Fibroblast of mammary gland (primary cell): ENCODE measurements at places on chromosomes 16 and 17.

DNA sequence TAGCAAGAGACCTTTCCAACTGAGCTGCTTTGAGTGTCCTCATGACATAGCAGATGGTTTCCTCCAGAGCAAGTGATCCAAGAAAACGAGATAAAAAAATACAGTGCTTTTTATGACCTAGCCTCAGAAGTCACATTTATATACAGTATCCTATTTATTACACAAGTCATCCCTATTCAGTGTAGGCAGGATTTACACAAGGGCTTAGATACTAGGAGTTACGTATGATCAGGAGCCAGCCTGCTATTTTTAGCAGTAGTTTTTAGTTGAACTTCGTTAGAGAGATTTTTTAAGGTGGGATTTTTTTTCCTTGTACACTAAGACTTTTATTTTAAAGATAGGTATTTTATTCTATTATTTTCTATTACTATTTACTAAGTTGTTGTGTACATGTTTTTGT lies 58.4 kb downstream of the PHKB start:
- peak; percentile 3 for DNase-seq

DNA sequence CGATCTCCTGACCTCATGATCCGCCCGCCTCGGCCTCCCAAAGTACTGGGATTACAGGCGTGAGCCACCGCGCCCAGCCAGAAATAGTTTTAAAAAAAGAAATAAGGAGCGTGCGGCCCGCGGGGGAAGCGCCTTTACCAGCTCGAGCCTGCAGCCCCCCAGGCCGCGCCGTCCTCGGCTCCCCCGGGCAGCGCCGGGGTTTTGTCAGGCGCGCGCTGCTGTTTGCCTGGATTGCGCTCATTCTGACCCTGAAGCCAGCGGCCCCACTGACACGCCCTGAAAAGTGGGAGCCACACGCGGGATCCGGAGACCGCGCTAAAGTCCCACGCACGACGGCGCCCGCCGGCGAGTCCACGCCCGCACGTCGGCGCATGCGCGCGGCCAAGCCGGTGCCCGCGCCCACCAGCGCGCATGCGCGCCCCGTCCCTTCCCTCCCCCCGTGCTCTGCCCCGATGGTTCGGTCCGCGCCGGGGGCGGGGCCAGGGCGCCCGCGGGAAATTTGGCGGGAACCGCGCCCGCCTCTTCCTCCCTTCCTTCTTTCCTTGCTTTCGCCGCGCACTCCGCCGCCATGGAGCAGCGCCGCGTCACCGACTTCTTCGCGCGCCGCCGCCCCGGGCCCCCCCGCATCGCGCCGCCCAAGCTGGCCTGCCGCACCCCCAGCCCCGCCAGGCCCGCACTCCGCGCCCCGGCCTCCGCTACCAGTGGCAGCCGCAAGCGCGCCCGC lies at the start of gene CDT1:
Gene CDT1 (plus strand): TSS at position 526 of the 724 bp plus-strand sequence. CDS start 43 bp downstream, at position 569.
- peak; percentile 70 for DNase-seq

- no peak for DNase-seq
These were observed 42.0 kb upstream of the MMD start for GRCh38 chr17:55463600-55463999.

DNA sequence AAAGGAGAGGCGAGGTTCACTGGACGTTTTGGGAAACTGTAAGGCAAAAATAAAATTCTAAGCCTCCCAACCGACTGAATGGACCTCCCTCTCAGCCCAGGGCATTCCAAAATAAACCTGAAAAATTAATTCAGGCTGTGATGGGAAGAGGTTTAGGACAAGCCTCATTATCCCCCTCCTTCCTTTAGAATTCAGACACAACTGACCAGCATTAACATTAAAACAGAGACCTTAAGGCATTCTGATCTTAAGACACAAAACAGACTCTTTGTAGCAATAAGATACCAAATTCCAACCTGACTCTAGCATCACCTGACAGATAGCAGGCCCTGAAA lies 298 bp upstream of the LDHD start:
- no peak for DNase-seq

- peak; percentile 39 for DNase-seq
These were observed 22.7 kb downstream of the PEMT start for GRCh38 chr17:17568772-17569195.

- DNase-seq, result no peak
These were observed 242.7 kb downstream of the GSG1L start for GRCh38 chr16:27820646-27821345.

- DNase-seq, result peak; percentile 31
These were observed 36.8 kb upstream of the ZC3H18 start for GRCh38 chr16:88533381-88533917.

DNA sequence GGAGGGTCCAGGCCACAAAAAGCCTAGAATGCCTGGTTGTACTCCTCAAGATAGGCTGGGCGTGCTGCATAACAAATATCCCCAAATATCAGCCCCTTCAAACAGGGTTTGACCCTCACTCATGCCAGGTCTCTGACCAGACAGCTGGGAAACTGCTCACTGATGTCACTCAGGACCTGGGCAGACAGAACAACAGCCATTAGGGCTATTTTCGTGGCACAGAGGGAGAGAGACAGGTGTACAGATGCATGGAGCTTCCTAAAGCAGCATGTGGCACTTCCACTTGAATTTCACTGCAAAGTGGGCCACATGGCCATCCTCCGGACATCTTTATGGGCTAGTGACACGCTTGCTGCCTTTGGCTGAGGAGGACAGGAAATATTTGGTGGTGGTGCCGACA lies 73.1 kb downstream of the SREBF1 start:
- no peak for DNase-seq

GRCh38 chr16:49453983-49454382 lies 80.4 kb downstream of the C16orf78 start:
- DNase-seq, result no peak

DNA sequence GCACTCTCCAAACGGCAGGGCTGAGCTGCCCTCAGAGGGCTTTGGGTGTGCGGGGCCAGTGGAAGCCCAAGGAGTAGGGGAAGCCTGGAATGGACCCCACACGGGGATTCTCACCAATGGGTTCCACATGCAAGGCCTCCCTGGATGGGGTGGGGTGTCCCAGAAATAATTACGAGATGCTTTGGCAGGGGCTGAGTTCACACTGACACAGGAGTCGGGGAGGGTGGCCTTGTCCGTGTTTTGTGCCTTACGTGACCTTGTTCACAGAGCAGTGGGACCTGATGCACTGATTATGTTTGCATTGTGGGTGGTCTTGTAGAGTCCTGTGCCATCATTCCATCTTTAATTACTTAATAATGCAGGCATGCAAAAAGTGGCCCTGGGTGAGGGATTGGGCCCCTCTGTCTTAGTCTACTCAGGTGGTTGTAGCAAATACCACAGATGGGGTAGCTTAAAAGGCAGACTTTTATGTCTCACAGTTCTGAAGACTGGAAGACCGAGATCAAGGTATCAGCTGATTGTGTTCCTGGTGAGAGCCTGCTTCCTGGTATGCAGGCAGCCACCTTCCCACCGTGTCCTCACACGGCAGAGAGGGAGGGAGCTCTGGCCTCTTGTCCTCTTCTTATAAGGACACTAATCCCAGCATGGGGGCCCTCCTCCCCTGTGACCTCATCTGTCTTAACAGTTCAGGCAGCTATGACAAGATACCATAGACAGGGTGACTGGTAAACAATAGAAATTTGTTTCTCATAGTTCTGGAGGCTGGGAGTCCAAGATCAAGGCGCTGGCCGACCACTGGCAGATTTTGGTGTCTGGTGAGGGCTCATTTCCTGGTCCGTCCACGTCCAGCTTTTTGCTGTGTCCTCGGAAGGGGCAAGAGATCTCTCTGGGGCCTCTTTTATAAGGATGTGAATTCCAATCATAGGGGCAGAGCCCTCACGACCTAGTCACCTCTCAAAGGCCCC lies 239.4 kb downstream of the IRF8 start:
- DNase-seq, result no peak

DNA sequence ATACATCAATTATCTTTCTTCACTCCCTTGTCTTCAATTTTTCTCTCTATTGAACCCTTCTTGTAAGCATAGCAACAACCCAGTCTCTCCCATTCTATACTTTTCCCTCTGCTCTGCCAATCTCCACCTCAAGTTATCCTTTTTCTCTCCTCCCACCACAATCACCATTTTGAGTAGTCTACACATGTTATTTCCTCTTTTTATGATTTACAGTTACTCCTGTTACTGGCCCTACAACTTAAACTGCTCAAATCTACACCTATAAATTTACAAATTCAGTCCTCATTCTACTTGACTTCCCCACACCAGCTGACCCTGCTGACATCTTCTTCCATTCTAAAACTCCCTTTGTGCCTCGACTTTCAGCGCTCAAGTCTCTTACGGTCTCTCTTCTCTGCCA lies 84.6 kb downstream of the SPAG9 start:
- DNase-seq, result no peak

DNA sequence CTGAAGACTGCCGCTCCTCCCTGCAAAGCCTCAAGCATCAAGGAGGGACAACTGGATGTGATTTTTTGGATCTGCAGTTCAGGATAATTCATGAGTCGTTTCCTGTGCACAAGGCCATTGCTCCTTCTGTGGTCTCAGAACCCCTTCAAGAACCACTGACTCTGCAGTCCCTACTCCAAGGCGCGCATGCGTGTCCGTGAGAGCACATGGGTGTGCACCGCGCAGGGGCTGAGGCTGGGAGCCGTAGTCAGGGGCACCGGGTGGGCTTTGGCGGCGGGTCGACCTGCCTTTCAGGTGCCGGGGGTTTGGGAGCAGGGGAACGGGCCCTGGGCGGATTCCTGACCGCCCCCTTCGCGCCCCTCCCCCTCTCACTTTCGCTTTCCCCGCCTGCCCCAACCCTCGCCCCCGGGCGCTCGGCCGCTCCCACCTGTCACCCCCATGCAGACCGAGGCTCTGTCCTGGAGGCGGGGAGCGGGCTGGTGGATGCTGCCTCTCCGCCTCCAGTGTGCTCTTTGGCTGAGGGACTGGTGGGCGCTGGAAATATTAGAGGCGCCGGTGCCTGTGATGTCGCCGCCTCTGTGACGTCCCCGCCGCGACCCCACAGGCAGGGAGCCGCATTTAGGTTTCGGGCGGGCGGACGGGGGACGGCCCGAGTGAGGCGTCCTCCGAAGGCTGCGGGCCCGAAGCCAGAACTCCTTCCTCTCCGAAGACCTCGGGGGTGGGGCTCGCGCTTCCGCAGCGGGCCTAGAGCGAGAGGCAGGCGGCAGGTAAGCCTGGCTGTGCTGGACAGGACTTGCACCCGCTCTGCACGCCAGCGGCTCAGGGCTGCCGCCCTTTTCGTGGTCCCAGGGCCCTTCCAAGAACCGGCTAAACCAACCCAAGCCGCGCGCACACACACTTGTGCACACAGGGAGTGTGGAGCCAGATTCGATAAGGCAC lies at the start of gene SPATA32:
Gene SPATA32 (minus strand): TSS at position 518 of the 939 bp plus-strand sequence. CDS start 78 bp downstream, at position 440.
- DNase-seq, result no peak
